ENCODE measurements at places on chromosomes 3 and 15.
A peak's percentile ranks its signal among the peaks of the same experiment; 100 is the strongest.

- no peak for DNase-seq
Observed at GRCh38 chr3:197117114-197117513, 87.5 kb upstream of the MELTF start.

- DNase-seq: no peak
Observed at GRCh38 chr3:43309372-43310305, 23.3 kb downstream of the SNRK start.

GRCh38 chr15:23385886-23386430 lies 31.4 kb downstream of the GOLGA8S start:
- no peak for DNase-seq

GRCh38 chr15:91255670-91256192 lies 155.7 kb downstream of the SV2B start:
- DNase-seq: no peak

GRCh38 chr15:96416218-96416933 lies 85.9 kb downstream of the NR2F2 start:
- no peak for DNase-seq

- DNase-seq: no peak
Observed at GRCh38 chr3:129004639-129005295, 3.7 kb downstream of the EFCC1 start.

GRCh38 chr15:88400591-88401250 lies 66.5 kb downstream of the MRPL46 start:
- no peak for DNase-seq

DNA sequence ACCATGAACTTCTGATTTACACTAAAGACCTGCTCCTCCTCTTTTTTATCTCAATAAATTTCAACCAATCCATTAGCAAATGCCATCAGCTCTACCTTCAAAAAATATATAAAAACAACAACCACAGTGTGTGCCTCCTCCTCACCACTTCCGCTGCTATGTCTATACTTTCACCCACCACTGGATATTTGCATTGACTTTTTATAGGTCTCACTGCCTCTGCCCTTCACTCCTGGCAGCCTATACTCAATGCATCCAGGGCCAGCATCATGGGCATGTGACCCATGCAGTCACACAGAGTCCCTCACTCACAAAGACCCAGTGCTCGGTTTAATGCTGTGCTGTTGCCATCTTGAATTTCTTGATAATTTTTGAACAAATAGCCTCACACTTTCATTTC lies 53.5 kb upstream of the CCDC54 start:
- no peak for DNase-seq

- peak; percentile 69 for DNase-seq
Observed at GRCh38 chr3:49807431-49808114, 4.5 kb downstream of the INKA1 start.

DNA sequence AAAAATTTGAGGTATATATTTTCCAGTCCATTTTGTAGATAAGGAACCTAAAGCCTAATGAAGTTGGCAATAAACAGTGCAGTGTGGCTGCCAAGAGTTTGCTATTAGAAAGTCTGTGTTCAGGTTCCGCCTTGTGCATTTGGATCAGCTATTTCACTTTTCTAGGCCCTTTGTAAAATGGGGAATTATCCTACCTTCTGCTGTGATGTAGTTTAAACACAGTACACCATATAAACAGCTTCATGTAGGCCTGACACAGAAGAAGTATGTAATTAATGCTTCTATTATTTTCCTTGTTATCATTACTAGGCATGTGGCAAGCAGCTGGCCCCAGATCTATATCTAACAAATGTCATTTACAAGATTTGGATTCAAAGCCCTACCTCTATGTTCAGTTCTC lies 456.3 kb downstream of the GABRG3 start:
- no peak for DNase-seq

DNA sequence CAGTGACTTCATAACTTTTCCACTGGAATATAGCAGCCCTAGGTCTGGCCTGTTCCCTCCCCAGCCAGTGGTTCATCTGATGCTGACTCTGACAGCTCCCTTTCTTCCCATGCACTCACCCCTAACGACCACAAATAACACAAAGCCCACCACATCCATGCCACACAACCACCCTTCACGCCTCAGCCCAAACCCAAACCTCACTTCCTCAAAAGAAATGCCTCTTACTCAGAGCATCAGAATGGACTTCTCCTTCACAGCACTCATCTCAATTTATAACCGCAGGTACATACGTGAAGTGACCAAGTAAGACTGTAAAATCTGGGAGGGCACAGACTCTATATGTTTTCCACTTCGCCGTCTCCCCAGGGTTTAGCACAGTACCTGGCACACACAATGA lies 1.1 kb downstream of the RBSN start:
- DNase-seq: peak; percentile 70

- no peak for DNase-seq
Observed at GRCh38 chr3:5255404-5256344, 68.2 kb downstream of the EDEM1 start.

- DNase-seq: no peak
Observed at GRCh38 chr3:194577986-194578905, 55.0 kb downstream of the TMEM44 start.

DNA sequence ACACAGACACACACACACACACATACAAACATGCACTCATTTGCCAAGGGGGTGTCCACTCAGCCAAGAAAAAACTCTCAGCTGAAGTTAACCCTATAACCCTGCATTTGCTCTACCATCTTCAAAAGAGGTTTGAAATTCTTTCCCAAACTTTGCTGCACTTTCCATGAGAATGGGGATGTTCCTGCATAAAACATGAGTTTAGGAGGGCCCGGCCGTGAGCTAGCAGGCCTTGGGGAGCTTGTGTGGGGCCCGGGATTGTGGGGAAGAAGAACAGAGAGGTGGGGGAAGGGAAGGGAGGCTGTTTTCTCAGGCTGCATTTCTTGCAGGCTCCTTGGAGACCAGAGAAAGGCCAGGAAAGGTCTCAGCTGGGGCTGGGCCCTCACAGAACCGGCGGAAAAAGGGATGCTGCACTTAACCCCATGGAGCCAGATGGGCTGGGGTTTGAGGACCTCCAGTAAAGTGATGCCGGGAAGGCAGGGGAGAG lies 40.8 kb downstream of the SEMA5B start:
- DNase-seq: no peak

GRCh38 chr15:25670025-25670554 lies 193.0 kb downstream of the ATP10A start:
- DNase-seq: no peak

- no peak for DNase-seq
Observed at GRCh38 chr15:67972377-67972776, 81.7 kb upstream of the PIAS1 start.

GRCh38 chr3:117017135-117017894 lies 307.7 kb downstream of the TUSC7 start:
- DNase-seq: no peak

GRCh38 chr3:151093905-151094304 lies 8.4 kb downstream of the MED12L start:
- peak; percentile 53 for DNase-seq

DNA sequence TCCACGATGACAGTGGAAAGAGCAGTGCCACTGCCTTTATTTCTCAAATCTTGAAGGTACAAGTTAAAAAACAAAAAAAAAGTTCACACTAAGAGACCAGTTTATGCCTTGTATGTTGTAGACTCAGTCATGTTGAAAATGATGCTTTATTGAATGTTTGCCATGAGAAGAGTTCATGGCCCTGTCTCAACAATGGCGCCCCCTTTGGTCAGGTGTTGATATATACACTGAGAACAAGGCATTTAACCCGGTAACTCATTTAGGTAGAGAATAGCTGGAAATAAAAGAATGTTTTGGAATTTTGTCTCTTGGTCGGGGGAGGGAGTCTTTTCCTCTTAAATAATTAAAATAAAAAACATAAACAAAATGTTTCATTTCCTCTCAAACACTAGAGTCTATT lies 145.6 kb upstream of the SLC2A2 start:
- peak; percentile 38 for DNase-seq

GRCh38 chr15:84606653-84607120 lies 5.9 kb downstream of the ZSCAN2 start:
- DNase-seq: no peak

- DNase-seq: no peak
Observed at GRCh38 chr3:188067932-188068331, 86.0 kb upstream of the LPP start.

- DNase-seq: peak; percentile 1
Observed at GRCh38 chr3:55899887-55900286, 412.8 kb upstream of the WNT5A start.

- peak; percentile 39 for DNase-seq
Observed at GRCh38 chr3:175149675-175150074, 290.5 kb downstream of the NAALADL2 start.

GRCh38 chr3:42118762-42119361 lies 27.7 kb downstream of the TRAK1 start:
- DNase-seq: peak; percentile 77

DNA sequence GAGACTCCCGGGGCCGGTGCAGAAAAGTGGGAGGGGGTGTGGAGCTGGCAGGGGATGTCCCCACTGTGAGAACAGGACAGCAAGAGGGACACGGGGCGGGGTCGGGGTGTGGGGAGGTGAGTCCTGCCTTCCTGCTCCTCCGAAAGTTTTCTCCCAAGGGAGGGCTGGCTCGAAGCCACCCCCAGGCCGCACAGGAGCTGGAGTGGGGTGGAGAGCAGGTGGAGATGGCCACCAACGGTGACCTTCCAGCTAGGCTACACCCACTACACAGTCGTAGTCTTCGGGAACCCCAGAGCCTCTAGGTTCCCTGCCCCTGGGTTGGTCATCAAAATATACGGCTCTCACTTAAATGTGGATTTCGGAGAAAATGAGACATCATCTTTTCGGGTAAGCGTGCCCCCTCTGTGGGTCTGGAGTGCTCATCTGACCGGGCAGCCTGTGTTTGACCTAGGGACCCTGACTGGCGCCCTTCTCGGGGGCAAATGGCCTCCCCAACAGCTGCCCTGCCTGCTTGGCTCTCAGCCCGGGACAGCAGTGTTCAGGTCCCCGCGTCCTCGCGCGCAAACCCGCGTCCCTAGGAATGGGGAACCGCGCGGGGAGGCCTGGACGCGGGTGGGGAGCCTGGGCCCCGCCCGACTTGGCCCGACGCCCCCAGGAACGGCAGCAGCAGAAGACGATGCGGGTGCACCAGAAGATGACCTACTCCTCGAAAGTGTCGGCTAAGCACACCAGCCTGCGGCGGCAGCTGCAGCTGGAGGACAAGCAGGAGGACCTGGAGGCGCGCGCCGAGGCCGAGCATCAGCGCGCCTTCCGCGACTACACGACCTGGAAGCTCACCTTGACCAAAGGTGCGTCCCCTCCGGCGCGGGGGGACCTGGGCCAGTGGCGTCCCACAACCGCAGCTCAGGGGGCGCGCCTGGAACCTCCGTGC lies 21.2 kb downstream of the CFAP100 start:
- no peak for DNase-seq

GRCh38 chr3:160675566-160676124 lies 1.3 kb upstream of the ARL14 start:
- DNase-seq: no peak

- DNase-seq: peak; percentile 64
Observed at GRCh38 chr3:193821151-193821668, 228.2 kb downstream of the OPA1 start.

DNA sequence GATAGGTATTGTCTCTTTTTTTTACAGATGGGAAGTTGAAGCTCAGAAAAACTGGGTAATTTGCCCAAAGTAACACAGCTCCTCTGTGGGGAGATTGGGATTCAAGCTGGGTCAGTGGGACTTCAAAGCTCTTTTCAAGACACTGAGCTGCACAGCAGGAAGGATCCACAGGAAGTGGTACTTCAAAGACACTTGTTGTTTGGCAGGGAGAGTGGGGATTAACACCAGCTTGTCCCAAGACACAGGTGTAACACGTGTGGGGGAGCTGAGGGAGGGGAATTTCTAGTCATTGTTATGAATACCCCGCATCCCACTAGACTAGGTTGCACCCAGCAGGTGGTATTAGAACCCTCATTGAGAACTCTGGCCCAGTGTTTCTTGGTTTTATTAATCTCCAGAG lies 116.0 kb downstream of the FOXB1 start:
- DNase-seq: no peak

GRCh38 chr3:132183811-132184210 lies 133.4 kb upstream of the ACP3 start:
- no peak for DNase-seq

Measured in hematopoietic multipotent progenitor cell treated with erythropoietin and hydrocortisone succinate and interleukin-3 and kit ligand, for 4 days (in vitro differentiated cells).